ENCODE measurements at places on chromosomes 4 and X.

DNA sequence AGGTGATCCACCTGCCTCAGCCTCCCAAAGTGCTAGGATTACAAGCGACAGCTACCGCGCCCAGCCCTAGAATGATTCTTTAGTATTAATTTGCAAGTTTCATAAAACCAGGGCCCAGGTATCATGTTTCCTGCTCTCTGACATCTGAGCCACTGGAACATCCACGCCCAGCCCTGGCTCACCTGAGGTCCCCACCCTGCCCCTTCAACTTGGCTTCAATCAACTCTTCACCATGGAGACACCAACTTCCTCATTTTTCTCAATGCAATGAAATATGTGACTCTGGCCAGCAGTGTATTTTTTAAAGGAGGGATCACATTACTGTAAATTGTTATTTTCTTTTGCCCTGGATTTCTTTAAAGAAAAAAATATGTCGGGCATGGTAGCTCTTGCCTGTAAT, 3.9 kb downstream of the PRSS12 start:
- DNase-seq = no peak

DNA sequence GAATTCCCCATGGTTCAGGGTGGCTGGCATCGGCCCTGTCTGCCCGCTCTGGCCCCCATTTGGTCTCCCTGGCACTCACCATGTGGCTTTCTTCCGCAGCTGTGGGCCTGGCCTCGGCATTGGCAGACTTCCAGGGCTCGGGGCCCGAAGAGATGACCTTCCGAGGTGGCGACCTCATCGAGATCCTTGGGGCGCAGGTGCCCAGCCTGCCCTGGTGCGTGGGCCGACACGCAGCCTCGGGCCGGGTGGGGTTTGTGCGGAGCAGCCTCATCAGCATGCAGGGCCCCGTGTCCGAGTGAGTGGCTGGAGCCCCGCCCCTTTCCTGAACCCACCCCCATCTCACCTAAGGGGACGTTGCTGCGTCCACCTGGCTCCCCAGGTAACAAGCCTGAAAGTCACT, 20.1 kb downstream of the SH3TC1 start:
- no peak for DNase-seq

GRCh38 chr4:158170691-158171561, 1.9 kb downstream of the GASK1B start:
- DNase-seq = no peak

DNA sequence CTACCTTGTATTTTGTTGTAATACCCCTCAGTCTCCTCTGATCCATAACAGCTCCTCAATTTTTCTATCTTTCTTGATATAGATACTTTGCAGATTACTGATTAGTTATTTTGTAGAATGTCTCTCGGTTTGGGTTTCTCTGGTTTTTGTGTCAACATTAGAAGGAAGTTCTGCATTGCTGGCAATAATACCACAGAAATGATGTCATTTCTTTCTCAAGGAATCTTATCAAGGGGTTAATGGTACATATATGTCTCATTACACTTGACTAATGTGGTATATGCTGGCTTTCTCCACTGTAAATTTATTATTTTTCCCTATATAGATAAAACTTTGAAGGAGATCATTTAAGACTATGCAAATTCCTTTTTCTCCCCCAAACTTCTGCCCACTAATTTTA, 183.6 kb upstream of the DKK2 start:
- no peak for DNase-seq
